Kidney (tissue), 22 donors: ENCODE measurements at places on chromosomes 12 and 14. TPM values are rescaled to one million over a fixed set of nuclear protein-coding genes. Genes with fewer than 3 reads are reported as not detected.

The ZFHX2 gene
- polyA plus RNA-seq = 6.1 TPM

The FGF23 gene
- not detected for polyA plus RNA-seq

The ACOT6 gene
- 1.4 TPM for polyA plus RNA-seq

The FERMT2 gene
- 46.2 TPM for polyA plus RNA-seq

The NTF3 gene
- polyA plus RNA-seq = 2.9 TPM

The CEBPE gene
- polyA plus RNA-seq = not detected

The RAPGEF3 gene
- polyA plus RNA-seq = 84.3 TPM

The OR6C2 gene
- polyA plus RNA-seq = not detected

The KRT83 gene
- polyA plus RNA-seq = not detected

The LRCOL1 gene
- 1.0 TPM for polyA plus RNA-seq

The PAX9 gene
- not detected for polyA plus RNA-seq

The TMTC1 gene
- polyA plus RNA-seq = 10.9 TPM

DNA sequence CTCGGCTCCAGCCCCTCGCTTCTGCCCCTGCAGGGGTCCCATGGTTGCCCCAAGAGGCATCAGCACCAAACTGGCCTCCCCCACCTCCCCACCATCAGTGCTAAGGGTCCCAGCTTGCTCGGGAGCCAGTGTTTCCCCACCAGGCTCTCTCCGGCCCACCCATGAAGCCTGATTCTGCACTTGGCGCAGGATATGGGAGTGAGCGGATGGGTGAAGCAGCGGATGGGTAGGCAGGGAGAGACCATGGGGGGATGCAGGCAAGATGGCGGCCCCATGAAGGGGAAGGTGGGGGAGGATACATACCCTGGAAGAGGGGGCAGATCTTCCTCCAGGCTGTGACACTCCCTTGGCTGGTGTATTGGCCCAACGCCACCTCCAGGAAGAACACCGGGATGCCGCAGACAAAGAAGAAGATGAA is 9.7 kb downstream of the SLC6A12 start:
- no peak for DNase-seq

DNA sequence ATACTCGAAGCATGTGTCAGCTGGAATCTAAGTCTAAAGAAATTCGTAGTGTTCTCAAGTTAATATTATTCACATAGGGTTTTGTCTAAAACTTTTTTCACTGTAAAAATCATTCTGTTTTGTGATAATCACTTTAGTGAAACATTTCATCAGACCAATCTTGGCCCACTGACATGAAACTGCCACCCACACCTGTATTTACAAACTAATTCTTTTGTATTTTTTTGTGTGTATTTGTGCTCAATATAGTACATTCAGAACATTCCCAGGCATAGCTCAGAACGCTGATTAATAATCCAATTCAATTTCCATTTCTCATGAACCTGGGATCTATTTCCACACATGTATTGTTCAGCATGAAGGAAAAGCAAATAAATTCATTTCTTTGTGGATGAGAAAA is 191.7 kb downstream of the RASSF9 start:
- DNase-seq = no peak

- peak; percentile 72 for DNase-seq
Measured at GRCh38 chr12:65935906-65936901, 111.9 kb downstream of the HMGA2 start.

GRCh38 chr12:14326699-14327098 is 38.8 kb upstream of the ATF7IP start:
- DNase-seq = no peak

GRCh38 chr14:53043027-53043581 is 92.3 kb upstream of the FERMT2 start:
- DNase-seq = no peak

DNA sequence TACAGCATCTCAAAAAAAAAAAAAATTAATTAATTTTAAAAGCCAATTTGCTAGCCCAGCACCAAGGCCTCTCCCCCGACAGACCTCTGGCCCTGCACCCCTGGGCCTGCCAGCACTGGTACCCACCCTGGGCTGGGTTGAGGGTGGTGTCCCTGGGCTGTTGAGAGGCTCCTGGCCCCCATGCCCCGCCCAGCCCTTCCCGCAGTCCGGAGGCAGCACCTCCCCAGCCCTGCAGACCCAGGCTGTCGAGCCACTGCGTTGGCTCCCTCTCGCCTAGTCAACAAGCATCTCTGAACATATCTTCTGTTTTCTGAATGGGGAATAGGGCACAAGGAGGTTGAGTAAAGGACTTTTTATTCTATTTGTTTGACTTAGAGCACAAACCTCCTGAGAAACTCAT is 87.1 kb downstream of the FBXL14 start:
- DNase-seq = no peak

DNA sequence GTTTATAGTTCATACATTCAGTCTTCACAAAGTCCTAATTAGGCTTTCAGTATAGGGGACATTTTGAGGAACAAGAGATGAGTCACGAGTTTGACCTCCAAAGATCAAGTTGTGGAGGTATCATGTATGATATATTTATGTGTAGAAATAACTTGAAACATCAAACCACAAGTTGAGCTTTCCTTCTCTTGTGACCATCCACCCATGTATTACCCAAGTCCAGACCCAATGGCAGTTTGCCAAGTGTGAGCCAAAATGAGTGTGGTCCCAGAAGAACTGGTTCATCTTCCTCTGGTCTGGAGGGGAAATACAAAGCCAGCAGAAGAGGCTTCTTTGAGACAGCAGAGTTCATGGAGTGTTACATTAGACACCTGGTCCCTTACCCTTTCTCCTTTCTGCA is 104.9 kb downstream of the ATP23 start:
- no peak for DNase-seq

GRCh38 chr14:68111097-68111852 is 291.7 kb downstream of the RAD51B start:
- no peak for DNase-seq

DNA sequence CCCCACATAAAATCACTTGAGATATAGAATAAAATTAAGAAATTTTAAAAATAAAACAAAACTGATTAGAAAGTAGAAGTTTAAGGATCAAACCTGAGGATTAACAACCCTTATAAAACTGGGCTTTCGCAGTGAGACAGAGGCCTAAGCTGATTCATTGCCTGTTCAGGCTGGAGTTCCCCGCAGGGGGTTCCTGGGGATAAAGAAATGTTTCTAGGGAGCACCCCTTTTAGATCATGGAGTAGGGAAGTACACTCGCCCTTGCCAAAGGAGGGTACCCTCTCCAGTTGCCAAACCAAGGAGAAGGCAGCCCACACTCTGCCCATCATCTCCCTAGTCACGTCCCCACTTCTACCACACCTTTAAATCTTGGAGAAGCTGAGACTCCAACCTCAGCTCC is 6.8 kb downstream of the GLIPR1 start:
- DNase-seq = no peak

- DNase-seq = no peak
Measured at GRCh38 chr12:52518574-52519386, 1.4 kb downstream of the KRT5 start.

- no peak for DNase-seq
Measured at GRCh38 chr14:38137005-38137404, 70.7 kb upstream of the SSTR1 start.

DNA sequence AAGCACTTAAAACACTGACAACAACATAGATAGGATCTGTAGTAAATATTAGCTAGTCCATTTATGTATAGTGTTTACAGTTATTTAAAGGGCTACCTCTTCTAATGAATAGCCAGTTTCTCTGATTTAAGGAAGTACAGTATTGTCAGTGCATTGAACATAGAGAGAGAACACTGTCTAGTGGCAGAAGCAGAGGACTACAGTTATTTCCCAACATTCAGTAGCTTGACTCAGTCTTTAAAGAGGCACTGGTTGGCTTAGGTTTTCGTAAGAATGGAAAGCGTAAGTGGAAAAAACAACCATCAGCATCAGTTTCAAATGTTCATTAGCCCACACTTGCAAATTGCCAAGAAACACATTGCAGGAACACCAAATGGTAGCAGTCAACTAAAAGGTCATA is 125.0 kb upstream of the HMGA2 start:
- no peak for DNase-seq

DNA sequence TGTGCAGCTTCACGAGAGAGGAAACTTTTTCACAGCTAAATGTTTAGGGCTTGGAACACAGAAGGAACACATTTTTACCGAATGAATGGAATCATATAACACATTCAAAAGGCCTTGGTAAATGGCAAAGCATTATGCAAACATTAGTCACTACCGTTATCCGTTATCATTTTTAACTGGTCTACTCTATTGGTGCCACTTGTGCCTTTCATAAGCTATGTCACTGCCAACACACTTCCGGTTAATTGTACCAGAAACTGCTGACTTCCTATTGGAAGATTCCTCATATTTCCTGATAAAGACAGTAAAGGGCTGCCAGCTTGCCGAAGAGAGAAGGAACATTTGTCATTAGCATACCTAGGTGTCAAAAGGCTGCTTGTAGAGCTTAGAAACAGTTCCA is 169.2 kb downstream of the APAF1 start:
- no peak for DNase-seq

GRCh38 chr14:71684323-71684722 is 247.9 kb upstream of the RGS6 start:
- no peak for DNase-seq

GRCh38 chr12:59823567-59823966 is 227.7 kb downstream of the SLC16A7 start:
- no peak for DNase-seq

DNA sequence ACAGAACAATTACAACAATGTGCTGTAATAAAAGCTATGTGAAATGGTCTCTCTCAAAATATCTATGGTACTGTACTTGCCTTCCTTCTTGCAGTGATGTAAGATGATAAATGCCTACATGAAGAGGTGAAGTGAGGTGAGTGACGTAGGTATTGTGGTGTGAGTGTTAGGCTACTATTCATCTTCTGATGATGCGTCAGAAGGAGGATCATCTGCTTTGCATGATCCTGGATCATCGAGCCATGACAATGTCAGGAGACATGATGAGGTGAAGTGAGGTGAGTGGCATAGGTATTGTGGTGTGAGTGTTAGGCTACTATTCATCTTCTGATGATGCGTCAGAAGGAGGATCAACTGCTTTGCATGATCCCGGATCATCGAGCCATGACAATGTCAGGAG is 105.8 kb downstream of the KCNC2 start:
- no peak for DNase-seq

- no peak for DNase-seq
Measured at GRCh38 chr12:50085615-50086072, 502 bp downstream of the SMARCD1 start.

DNA sequence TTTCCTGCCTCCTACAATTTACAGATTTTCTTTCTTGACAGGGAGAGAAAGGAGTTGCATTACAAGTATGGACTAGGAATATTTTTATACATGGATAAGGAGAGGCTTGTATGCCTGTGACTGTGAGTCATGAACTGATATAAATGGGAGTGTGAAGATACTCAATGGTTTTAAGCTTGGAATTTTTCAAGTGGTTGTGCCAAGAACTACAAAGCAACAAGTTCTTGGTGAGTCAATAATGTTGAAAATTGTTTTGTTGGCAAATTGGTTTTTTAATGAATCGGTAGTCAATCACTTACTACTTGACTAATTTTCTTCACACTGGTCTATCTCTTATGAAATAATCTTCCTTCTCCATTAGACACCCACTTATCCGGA is 58.9 kb upstream of the HMGA2 start:
- no peak for DNase-seq

- DNase-seq = no peak
Measured at GRCh38 chr12:88716240-88716639, 136.0 kb upstream of the KITLG start.

GRCh38 chr12:68367903-68368302 is 35.7 kb upstream of the MDM1 start:
- no peak for DNase-seq

DNA sequence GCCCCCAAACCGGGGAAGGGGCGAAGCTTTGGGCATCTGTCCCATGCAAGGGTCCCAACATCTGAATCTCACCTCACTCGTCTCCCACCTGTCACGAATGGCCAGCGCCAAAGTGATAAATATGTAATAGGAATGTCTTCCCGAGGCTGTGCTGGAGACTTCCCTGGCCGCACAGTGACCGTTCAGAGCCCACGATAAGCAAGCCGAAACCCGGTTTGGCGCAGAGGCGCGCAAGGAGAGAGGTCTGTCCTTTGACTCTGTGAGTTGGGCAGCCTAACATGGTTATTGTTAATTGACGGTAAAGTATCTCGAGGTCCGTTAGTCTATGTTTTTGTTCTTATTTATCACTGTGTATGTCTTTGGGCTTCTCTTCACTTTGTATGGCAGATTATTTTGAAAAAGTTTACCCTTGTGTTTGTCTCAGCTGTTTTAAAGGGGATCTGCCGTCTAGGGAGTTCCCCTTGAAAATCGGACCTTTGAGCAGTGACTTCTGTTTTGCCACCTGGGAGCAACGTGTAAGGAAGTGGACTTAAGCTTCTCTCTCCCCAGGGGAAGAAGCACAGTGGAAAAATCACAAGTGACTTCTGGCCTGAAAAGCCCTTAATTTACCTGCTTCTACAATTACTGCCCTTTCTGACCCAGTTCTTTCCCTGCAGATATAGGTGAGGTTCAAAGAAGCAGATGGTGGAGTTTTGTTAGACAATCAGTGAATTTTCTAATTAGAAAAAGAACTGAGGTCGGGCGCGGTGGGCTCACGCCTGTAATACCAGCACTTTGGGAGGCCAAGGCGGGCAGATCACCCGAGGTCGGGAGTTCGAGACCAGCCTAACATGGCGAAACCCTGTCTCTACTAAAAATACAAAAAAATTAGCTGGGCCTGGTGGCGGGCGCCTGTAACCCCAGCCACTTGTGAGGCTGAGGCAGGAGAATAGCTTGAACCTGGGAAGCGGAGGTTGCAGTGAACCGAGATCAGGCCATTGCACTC is 1.1 kb upstream of the TM9SF1 start:
- peak; percentile 64 for DNase-seq

GRCh38 chr14:103519043-103519836 is 3.4 kb downstream of the CKB start:
- DNase-seq = peak; percentile 80

DNA sequence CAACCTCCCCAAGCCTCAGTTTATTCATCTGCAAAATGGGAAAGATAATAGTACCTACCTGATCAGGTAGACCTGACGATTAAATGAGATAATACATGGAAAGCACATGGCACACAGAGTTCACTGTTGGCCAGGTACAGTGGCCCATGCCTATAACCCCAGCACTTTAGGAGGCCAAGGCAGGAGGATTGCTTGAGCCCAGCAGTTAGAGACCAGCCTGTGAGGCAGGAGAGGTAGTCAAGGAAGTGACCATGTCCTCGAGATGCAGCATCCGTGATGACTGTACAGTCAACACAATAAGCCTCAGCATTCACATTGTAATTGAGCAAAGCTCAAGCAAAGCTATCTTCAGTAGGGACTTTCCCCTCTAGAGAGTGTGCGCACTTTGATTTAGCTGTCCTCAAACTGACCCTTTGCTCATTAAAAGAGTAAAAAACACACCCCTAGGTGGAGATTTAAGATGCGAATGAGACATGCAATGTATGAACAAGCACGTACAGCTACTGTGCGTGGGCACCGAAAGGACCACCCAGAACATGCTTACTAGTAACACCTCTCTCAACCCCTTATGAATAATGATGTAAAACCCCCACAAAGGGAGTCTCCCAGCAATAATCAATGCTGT is 9.9 kb downstream of the ISCU start:
- DNase-seq = no peak

- no peak for DNase-seq
Measured at GRCh38 chr14:80627745-80628144, 313.8 kb downstream of the CEP128 start.

GRCh38 chr12:88833641-88834116 is 253.4 kb upstream of the KITLG start:
- DNase-seq = no peak

- no peak for DNase-seq
Measured at GRCh38 chr12:124411953-124412645, 117.2 kb downstream of the RFLNA start.

GRCh38 chr12:55982319-55982936 is 8.6 kb downstream of the RAB5B start:
- DNase-seq = peak; percentile 82

GRCh38 chr14:20328705-20329104 is 4.4 kb downstream of the CCNB1IP1 start:
- DNase-seq = no peak
